Uterus (tissue), 4 donors: ENCODE measurements at places on chromosomes 4 and X. TPM values are rescaled to one million over a fixed set of nuclear protein-coding genes. Genes with fewer than 3 reads are reported as not detected.

GRCh38 chr4:143437937-143438336, 75.6 kb upstream of the SMARCA5 start:
- no peaks in the 10 kb centered on the region for H3K27me3 ChIP-seq
- no peaks in the 10 kb centered on the region for H3K36me3 ChIP-seq
- no peak for DNase-seq

- H3K36me3 ChIP-seq = no peaks in the 10 kb centered on the region
- no peaks in the 10 kb centered on the region for H3K27me3 ChIP-seq
- H3K4me1 ChIP-seq = no peaks in the 10 kb centered on the region
- no peak overlapping the region for H3K4me3 ChIP-seq
- H3K27ac ChIP-seq = no peak overlapping the region
- DNase-seq = no peak
Measured at GRCh38 chr4:76666944-76667532, 230.9 kb downstream of the SOWAHB start.

DNA sequence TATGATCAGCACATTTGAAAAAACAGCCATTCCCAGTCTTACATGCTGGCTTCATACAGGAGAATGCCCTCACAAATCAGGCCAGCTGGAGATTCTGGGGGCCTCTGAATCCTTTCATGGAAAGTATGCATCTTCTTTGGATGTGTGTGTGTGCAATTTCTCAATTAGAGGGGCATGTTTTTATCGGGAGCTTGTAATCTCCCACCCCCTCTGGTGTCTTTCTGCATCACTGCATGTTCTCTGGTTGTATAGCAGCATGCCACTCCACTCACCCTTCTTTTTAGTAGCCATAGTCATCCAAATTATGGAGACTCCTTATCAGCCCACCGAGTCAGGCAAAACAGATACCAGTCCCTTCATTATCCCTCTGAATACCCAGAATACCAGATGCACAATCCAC, 282.2 kb upstream of the SLIT2 start:
- H3K27ac ChIP-seq = no peak overlapping the region
- no peak overlapping the region for H3K4me3 ChIP-seq
- H3K27me3 ChIP-seq = no peaks in the 10 kb centered on the region
- no peaks in the 10 kb centered on the region for H3K36me3 ChIP-seq
- no peaks in the 10 kb centered on the region for H3K4me1 ChIP-seq

CWH43 gene
- not detected for total RNA-seq

RRAGB gene
- total RNA-seq = 48.8 TPM
